Stimulated activated CD4-positive, alpha-beta T cell treated with anti-CD3 and anti-CD28 coated beads, TNF-alpha, amount 100 ng/mL, for 24 hours (primary cell): ENCODE measurements at places on chromosomes 2 and 18.

DNA sequence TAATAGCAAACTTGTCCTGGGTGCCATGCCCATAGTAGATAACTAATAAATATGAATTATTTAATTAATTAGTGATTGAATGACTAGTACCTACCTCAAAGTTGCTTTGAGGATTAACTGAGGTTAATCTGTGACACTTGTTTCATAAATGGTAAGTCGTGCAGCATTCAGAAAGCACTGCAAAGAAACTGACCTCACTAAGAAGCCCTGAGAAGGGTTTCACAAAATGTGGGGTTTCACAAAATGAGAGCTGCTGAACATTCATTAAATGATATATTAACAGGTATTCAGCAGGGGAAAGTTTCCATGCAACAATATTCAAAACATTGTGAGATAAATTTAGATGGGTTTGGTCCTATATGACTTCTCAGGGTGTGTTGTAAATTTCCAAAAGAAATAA lies 236.2 kb downstream of the OSR1 start:
- DNase-seq, result no peak

DNA sequence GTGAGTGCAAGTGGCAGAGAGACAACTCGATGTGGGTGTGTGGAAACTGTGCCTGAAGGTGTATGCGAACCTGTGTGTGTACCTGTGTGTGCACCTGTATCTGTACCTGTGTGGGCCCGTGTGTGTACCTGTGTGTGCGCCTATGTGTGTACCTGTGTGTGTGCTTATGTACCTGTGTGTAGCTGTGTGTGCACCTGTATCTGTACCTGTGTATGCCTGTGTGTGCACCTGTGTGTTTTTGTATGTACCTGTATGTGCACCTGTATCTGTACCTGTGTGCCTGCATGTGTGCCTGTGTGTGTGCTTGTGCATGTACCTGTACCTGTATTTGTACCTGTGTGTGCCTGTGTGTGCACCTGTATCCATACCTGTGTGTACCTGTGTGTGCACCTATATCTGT lies 150.6 kb downstream of the MYT1L start:
- DNase-seq, result no peak

DNA sequence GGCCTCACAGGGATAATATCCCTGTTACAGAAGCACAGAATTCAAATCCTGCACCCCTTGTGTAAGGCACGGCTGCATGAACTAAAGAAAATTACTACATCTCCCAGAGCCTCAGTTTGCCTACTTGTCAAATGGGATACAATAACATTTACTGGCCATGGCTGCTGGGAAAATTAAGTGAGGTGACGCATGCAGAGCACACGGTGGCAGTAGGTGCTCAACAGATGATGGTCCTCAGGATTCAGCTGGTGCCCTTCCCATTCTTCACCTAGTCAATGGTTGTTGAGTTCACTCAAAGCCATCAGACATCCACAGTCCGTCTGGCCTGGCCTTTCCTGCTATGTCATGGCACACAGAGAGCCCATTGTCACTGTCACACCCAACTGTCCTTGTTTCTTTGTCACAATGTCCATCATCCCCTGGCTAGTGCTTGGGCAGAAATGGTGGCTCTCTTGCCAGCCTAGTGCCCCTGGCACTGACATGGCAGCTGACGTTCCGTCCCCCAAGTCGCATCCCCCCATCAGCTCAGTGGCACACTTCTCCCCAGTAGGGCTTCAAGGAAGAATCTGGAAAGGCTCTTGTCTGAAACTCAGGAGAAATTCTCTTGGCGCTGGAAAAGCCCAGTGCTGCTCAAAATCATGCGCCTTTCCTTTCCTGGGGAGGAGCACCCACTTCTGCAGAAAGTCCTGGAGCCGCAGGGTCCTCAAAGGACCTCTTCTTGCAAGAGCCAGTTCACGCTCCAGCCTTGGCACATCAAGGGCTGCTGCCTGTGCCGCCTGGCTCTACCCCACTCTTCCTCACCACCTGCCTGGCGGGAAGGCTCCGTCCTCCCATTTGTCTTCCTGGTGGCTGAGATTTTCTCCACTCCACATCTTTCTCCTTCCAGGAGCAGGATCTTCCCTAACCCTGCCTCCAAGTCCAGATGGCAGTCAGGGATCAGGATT lies 55.9 kb upstream of the SLC66A3 start:
- DNase-seq, result no peak

- no peak for DNase-seq
Observed at GRCh38 chr2:207523005-207523404, 6.8 kb upstream of the CREB1 start.

GRCh38 chr2:170973225-170973491 lies 44.1 kb downstream of the GORASP2 start:
- DNase-seq, result no peak

DNA sequence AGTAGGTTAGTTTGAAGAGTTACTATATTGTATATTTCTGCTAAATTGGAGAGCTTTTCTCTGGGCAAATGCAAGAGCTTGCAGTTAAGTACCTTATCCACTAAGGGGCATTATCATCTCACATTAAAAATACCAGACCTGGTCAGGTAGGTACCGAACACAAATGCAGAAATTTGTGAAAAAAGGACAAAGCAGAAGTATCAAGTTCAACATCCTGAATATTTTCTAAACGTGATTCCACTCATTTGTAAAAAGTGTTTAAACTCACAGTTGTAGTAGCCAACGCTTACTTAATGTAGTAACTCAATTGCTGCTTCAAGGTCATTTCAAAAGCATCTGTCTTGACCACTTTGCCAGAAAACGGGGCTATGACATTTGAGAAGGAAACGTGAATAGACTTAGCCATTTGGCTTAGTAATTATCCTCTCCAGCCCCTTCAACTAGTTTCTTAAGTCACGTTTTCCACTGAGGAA lies 52.1 kb downstream of the CYRIA start:
- DNase-seq, result no peak

DNA sequence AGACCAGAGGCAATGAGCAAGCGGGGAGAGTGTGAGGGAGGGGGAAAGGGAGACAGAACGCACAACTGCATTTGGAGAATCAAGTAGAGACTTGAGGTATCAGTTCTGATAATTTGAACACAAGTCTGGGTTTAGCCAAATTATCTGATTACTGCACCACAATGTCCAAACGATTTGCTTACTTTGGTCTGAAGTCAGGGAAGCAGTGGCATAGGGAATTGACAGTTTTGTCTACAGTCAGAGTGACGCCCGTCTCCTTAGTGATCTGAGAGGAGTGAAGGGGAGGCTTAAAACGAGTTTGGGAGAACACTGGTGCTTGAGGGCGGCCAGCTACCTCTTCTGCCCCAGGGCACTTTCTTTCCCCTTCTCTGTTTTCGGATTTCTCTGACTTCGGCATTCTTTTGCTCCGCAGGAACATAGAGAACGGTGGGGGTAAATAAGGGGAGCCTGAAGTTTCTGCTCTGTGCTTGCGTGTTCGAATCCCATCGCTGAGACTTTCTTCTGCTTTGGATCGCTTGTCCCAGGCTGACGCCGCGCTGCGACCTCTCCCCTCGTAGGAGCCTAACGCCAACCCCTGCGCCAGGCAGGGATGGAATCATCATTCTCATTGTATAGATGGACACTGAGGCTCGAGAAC lies 2.9 kb upstream of the DLX2 start:
- DNase-seq, result no peak

- no peak for DNase-seq
Observed at GRCh38 chr18:9787712-9788111, 79.6 kb downstream of the RAB31 start.

- no peak for DNase-seq
Observed at GRCh38 chr2:140565756-140566155, 1565.1 kb downstream of the LRP1B start.

- DNase-seq, result no peak
Observed at GRCh38 chr2:223613017-223613950, 11.1 kb upstream of the SCG2 start.

- no peak for DNase-seq
Observed at GRCh38 chr2:224884188-224884587, 158.1 kb downstream of the DOCK10 start.

- DNase-seq, result no peak
Observed at GRCh38 chr2:185208261-185208660, 530.3 kb upstream of the FSIP2 start.

GRCh38 chr2:49403637-49404036 lies 249.3 kb upstream of the FSHR start:
- DNase-seq, result no peak

DNA sequence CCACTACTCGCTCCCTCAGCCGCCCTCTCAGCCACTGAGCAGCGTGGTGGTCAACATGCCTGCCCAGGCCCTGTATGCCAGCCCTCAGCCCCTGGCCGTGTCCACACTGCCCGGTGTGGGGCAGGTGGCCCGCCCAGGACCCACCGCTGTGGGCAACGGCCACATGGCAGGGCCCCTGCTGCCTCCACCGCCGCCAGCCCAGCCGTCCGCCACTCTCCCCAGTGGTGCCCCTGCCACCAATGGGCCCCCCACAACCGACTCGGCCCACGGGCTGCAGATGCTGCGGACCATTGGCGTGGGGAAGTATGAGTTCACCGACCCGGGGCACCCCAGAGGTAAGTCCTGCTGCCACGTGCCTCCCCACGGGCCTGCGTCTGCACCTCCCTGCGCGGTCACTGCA lies 257.5 kb downstream of the KLHL29 start:
- no peak for DNase-seq

GRCh38 chr2:219081701-219082331 lies 21.1 kb upstream of the IHH start:
- no peak for DNase-seq

DNA sequence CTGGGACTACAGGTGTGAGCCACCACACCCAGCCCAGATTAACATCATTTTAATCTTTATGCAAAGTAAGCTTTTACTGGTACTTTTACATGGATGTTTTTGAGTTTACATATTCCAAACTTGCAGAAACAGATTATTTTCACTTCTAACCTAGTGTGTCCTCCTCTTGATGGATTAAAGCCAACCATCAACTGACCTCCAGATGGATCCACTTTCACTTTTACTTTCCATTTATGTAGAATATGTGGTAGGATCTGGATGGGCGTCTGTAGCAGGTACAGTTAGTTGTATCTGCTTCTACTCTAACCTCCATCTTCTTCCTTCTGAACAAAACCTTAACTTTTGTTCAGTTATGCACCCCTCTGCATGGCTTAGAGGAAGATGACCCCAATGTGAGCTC lies 264.1 kb downstream of the CDH20 start:
- DNase-seq, result no peak

- DNase-seq, result no peak
Observed at GRCh38 chr2:182763311-182763912, 47.4 kb downstream of the DNAJC10 start.

DNA sequence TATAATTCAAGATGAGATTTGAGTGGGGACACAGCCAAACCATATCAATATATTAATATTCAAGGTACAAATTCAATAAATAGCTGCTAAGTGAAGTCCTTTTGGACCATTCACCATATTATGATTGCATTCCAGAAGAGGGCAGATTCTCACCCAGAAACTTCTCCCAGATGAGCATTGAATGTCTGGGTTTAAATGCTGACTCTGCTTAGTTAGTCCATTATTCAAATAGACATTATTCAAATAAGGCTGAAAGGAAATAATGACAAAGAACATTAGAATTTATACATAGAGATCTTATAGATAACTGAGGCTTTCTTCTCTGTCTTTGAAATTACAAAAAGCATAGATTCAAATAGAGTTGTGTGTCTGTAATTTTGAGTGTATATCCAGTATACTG lies 579.4 kb upstream of the SLC8A1 start:
- no peak for DNase-seq
